ENCODE measurements at places on chromosomes 2 and 18.

DNA sequence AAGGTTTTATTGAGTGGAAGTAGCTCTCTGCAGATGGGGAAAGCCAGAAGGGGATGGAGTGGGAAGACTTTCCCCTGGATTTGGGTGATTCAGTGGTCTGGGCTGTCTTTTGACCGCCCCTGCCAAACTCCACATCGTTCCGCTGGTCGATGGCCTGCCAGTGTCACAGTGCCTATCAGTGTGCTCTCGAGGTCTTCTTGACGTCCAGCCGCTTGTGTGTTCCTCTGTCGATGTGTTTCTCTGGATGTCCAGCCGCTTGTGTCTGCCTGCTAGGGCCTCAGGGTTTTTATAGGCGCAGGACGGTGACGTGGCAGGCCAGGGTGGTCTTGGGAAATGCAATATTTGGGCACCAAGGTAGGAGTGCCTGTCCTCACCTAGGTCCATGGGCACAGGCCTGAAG is 1371.4 kb upstream of the PIK3C3 start:
- no peak for DNase-seq

DNA sequence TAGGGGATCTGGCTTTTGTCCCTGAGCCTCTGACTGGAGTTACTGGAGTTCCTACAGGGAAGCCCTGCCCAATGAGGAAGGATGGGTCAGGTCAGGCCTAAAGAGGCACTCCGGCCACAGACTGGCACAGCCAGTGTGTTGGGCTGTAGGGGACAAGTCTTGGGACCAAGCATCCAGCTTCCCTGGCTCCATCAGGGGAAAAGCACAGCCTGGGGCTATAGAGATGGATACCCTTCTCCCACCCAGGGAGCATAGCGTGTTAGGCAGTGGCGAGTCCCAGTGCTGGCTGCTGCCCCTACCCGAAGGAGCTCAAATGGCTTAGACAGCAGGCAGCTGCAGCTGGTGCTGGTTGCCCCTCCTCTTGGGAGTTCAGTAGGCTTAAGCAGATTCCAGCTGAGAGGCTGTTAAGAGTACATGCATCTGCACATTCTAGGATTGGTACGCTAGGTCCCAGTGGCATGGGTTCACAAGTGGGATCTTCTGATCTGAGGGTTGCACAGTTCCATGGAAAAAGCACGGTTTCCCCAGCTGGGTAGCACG is 111.4 kb downstream of the DCDC2C start:
- DNase-seq, result no peak

DNA sequence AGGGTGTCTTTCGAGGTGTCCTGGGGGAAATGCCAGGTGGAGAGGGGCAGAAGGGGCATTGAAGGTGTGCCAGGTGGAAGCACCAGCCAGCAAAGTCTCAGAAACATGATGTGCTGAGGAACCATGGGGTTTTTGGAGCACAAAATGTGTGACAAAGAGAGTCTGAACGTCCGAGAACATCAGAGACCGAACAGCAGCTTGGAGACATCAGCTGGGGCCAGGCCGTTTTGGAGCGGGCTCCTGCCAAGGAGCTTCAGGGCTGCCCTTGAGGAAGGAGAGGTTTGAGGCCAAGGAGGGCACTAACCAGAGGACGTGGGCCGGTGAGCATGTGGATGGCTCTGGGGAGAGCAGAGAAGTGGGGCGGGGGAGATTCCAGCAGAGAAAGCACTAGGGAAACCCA is 5.3 kb upstream of the MBP start:
- no peak for DNase-seq

DNA sequence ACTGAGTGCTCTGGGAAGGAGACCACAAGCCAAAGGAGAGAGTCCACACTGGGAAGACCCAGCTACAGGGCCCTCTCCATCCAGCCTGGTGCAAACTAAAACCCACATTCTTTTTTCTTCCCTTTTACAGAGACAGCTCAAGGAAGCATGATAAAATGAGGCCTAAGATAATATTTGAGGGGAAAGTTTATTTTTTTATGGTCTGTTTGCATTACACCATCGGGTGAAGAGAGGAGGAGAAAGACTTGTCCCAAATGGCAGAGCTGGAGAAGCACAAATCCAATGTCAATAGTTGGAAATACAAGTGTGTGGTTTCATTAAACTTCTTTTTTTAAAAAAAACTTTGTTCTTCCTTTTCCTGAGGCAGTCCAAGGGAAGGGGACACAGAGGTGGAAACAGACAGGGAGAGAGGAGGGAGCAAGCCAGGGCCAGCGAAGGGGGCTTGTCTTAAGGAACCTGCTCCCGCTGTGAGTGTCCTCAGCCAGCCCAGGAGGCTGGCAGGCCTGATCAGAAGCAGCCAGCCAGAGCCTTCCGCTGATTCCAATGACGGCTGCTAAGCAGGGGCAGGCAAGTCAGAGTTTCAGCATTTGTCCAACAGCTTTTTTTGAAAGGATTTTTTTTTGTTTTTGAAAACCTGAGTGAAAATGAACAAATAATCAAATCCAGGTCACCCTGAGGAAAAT is 203.8 kb upstream of the SIX2 start:
- DNase-seq, result no peak

DNA sequence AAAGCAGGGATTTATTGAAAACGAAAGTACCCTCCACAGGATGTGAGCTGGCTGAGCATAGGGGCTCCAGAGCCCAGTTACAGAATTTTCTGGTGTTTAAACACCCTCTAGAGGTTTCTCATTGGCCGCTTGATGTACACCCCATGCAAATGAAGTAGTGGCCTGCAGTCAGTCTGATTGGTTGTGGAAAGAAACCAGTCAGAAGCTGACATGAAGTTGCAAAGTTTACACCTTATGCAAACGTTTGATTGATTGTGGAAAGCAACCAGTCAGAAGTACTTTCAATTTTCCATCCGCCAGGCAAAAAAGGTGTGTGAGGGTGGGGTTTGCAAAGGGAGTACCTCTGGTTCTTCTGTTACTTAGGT is 62.3 kb downstream of the VWA3B start:
- DNase-seq, result no peak

DNA sequence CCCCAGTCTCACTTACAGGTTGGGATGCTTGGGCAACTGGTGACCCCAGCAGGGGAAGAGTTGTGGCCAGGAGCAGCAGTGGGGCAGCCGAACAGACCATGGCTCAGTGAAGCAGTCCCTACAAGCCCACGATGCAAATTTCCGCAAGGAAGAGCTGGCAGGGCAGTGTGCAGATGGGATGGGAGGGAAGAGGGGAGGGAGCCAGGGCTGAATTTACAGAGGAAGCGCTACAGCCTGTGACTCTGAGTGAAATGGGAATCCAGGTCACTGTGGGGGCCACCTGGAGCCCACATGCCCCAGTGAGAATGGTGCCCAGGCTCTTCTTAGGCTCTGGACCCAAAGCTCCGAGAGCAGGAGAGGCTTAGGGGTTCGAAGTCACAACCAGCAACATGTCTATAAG is 27.0 kb upstream of the SELENOI start:
- DNase-seq, result no peak

DNA sequence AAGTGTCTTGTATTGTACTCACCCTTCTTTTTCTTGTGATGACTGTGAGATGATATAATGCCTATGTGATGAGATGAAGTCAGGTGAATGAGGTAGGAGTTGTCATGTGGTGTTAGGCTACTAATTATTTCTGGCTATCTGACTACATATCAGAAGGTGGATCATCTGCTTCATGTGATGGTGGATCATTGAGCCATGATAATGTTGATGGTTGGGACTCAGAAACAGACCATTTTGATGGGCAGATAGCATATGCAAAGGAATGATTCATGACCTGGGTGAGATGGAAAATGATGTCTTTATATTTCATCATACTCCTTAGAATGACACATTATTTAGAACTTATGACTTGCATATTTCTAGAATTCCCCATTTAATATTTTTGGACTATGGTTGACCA is 19.5 kb downstream of the ANKRD30B start:
- DNase-seq, result no peak

DNA sequence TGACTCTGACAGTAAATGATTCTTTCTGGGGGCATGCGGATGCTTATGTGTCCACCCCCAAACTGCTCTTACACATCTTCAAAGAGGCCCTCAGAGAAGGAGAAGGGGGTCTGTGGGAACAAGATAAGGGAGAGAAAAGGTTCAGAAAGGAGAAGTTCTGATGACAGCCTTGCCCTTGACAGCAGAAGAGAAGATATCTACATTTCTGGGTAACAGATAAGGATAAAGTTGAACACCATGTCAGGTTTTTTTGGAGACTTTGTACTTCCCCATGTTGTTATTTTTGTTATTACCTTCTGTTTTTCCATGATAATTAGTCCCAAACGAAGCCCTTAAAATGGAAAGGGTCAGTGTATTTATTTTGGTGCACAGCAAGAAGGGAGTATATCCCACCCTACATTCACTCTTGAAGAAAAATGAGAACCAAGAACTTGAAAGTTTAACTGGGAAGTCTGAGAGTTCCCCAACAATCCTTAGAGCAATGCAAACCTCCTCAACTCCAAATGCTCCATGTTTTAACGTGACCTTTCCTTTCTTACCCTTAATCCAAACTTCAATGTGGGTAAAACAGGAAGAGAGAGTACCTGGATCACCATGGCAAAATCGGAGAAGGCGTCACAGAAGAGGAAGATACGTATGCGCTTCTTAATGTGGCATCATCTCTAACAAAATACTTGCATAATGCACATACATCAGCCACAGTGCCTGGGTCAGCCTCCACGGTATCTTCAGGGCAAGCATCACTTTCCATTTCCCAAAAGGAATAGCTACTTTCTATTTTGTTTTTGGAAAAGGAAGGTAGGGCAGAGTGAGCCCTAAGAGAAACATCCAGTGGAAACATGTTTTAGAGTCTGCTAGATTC is 264.6 kb upstream of the STON1 start:
- no peak for DNase-seq

- no peak for DNase-seq
Measured at GRCh38 chr2:16170675-16171424, 230.5 kb downstream of the MYCN start.

- DNase-seq, result no peak
Measured at GRCh38 chr2:4962419-4962818, 729.8 kb upstream of the SOX11 start.

- DNase-seq, result no peak
Measured at GRCh38 chr2:9329497-9329896, 93.8 kb downstream of the ITGB1BP1 start.

DNA sequence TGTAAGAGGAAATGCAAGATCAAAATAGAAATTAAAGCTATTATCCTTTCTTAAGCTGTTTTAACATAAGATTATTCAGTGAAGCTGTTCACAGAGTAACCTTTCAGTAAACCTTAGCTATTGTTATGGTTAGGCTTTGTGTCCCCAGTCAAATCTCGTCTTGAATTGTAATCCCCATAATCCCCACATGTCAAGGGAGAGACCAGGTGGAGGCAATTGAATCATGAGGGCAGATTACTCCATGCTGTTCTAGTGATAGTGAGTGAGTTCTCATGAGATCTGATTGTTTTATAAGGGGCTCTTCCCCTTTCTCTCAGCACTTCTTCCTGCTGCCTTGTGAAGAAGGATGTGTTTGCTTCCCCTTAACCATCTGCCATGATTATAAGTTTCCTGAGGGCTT is 424.4 kb downstream of the DSEL start:
- DNase-seq, result no peak

DNA sequence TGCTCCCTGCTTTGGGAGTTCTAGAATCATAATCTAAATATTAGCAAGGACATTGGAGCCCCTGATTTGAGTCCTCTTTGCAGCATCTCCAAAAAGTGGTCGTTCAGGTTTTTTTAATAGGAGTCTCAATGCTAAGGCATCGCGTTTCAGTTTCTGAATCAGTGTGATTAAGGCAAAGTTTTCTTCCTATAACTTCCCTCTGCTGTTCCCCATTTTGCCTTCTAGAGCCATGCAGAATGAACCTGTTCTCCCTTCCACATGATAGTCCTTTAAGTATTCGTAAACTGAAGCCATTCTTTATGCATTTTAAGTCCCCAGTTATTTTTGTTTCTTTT is 159.5 kb downstream of the PTGR3 start:
- no peak for DNase-seq

DNA sequence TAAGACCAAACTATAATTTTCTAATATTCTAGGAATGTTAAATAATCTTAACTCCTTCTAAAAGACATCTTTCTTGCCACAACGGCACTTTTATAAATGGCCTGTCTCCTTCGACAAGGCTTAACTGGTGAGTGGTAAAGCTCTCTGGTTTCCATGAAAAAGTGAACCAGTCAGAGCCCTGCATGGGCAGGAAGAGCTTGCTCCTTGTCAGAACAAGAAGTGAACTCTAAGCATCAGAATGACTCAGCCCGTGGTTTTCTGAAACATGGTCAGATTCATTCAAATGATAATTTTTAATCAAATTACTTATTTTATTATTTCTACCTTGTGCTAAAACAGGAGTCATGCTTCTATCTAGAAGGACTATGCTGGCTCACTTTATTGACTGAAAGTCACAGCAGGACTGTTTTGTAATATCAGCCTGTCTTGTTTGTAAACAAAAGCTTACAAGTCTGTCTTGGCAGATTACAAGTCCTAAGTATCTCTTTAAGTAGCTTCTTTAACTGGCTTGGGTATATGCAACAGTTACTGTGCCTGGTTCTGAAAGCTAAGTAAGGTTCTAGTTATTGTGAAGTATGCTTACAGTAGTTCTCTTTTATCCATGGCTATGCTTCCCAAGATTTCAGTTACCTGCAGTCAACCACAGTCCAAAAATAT is 245.4 kb downstream of the NAPG start:
- no peak for DNase-seq

DNA sequence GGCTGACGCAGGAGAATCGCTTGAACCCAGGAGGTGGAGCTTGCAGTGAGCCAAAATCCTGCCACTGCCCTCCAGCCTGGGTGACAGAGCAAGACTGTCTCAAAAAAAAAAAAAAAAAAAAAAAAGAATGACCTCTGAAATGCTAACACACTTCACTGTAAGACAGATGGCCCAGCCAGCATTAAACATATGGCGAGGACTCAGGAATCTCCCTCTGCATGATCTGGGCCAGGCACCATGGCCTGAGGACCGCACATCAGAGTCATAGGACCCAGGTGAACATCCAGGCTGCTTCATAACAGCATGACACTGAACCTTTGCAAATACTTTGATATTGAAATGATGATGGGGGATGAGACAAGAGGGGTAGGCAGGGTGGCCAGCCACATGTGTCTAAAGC is 56.1 kb upstream of the DNMT3A start:
- DNase-seq, result no peak

DNA sequence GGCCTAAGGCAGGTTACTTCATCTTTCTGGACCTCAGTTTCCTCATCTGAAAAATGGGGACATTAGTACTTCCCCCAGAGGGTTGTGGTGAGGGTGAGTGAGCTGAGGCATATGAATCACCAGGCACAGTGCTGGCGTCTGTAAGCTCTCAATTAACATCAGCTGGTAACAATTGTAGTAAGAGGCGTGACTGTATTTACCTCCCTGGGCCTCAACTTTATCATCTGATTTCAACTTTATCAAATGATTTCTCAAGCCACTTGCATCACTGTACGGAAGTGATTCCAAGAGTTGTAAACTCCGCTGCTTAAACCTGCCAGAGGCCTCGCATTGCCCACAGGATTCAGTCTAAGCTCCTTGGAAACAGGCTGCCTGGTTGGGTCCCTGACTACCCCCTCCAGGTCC is 53.6 kb upstream of the PKDCC start:
- DNase-seq, result no peak

GRCh38 chr2:61367177-61367576 is 103.7 kb downstream of the USP34 start:
- no peak for DNase-seq

GRCh38 chr2:167492486-167492885 is 604.2 kb downstream of the XIRP2 start:
- no peak for DNase-seq

GRCh38 chr2:150234787-150235446 is 252.6 kb downstream of the RND3 start:
- DNase-seq, result no peak
